ENCODE measurements at places on chromosomes 3 and 15. TPM values are rescaled to one million over a fixed set of nuclear protein-coding genes. Genes with fewer than 3 reads are reported as not detected.

The GP5 gene
- 0.17 TPM for total RNA-seq

The AP4E1 gene
- 19.7 TPM for total RNA-seq

The GATA2 gene
- total RNA-seq, result 0.83 TPM

The CLDN18 gene
- total RNA-seq, result not detected

Data from fibroblast of lung (primary cell).